Kidney capillary endothelial cell (primary cell): ENCODE measurements at places on chromosomes 5 and 9.

DNA sequence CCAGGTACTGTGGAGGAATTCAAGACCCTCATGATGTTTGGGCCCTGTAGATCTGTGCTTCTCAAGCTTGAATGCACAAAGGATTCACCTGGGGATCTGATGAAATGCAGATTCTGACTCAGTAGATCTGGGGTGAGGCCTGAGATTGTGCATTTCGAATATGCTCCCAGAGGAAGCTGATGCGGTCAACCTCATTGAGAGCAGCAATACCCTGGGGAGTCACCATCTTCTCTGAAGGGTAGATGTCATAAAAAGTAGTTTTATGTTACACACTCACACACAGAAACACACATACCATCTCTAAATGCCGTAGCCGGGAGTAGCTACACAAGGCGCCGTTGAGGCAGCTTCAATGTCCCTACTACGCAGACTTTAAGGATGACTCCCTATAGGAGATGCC is 55.8 kb upstream of the CPEB4 start:
- DNase-seq: no peak

GRCh38 chr5:172622091-172623046 is 18.7 kb upstream of the NEURL1B start:
- DNase-seq: no peak

GRCh38 chr5:51685419-51685818 is 302.2 kb downstream of the ISL1 start:
- no peak for DNase-seq

DNA sequence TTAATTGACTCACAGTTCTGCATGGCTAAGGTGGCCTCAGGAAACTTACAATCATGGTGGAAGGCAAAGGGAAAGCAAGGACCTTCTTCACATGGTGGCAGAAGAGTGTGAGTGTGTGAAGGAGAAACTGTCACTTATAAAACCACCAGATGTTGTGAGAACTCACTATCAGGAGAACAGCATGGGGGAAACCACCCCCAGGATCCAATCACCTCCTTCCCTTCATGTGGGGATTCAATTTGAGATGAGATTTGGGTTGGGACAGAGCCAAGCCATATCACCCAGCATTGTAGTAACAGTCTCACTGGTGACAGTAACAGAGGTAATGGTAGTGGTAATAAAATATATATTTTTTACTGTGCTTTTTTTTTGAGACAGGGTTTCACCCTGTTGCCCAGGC is 18.1 kb downstream of the ZBTB5 start:
- DNase-seq: no peak

GRCh38 chr5:83066548-83067110 is 10.6 kb downstream of the TMEM167A start:
- no peak for DNase-seq

DNA sequence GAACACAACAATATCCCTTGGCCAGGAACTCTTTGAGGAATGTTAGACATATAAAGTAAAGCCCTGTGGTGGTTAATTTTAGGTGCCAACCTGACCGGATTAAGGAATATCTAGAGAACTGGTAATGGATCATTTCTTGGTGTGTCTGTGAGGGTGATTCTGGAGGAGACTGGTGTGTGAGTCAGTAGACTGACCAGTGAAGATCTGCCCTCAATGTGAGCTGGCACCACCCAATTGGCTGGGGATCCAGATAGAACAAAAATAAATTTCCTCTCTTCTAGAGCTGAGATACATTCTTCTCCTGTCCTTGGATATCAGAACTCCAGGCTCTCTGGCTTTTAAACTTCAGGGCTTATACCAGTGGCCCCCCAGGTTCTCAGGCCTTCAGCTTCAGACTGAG is 56.2 kb upstream of the TNPO1 start:
- DNase-seq: peak; percentile 4

DNA sequence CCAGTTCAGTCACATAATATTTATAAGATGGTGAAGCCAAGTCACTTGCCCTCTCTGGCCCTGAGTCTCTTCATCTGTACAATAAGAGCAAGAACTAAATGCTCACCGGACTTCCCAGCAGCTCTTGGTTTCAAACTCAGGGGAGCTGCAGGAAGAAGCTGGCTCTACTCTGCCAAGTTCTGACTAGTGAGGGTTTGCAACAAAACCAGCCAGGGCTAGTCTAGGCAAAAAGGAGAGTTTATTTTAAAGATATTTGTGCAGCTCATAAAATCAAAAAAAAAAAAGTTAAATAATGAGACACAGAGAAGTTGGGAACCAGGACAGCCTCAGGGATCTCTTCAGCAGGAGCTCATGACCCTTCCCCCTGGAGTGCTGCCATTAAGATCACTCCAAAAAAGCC is 107.3 kb downstream of the DOCK2 start:
- DNase-seq: no peak

GRCh38 chr9:14383294-14383693 is 69.4 kb upstream of the NFIB start:
- no peak for DNase-seq

- no peak for DNase-seq
These were observed 140.1 kb downstream of the MTX3 start for GRCh38 chr5:79850941-79851340.

GRCh38 chr5:120368923-120369715 is 95.0 kb upstream of the PRR16 start:
- DNase-seq: no peak

- DNase-seq: no peak
These were observed 5.9 kb upstream of the FAT2 start for GRCh38 chr5:151596828-151597539.

GRCh38 chr5:119275146-119275545 is 80.7 kb upstream of the TNFAIP8 start:
- peak; percentile 19 for DNase-seq

GRCh38 chr5:33905381-33905780 is 13.6 kb upstream of the ADAMTS12 start:
- no peak for DNase-seq

DNA sequence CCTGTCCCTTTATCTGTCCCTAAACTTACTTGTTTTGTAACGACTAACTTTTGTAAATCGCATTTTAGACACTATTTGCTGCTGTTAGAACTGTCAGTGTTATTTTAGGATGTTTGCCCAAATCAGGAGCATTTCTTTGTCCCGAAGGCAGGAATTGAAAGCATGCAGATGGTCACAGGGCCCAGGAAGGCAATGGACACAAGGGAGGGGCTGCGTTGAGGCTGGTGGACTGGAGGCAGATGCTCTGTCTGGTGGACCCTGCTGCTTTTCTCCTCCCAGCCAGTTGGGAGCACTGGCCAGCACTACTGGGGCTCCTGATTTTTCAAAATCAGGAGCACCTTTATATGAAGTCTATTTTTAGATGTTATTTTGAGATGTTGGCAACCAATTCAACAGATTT is 31.7 kb downstream of the DOCK2 start:
- no peak for DNase-seq

DNA sequence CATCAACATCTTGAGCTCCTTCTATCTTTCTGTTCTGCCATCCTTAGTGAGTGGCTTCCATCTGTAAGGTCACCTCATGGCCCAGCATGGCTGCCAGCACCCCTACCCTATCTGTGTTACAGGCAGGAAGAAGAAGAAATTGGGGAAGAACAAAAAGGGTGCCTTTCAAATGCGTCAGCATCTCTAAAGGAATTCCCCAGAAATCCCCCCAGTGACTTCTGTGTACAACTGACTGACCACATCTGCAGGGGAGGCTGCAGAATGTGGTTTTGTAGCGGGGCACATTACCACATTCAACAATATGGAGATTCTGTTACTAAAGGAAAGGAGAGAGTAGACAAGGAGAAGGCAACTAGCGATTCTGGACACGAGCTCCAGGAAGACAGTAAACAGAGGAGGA is 40.1 kb downstream of the ALG2 start:
- no peak for DNase-seq

- no peak for DNase-seq
These were observed at the start of gene ABO for GRCh38 chr9:133275105-133276000. Gene ABO (minus strand): TSS chr9:133275201.

DNA sequence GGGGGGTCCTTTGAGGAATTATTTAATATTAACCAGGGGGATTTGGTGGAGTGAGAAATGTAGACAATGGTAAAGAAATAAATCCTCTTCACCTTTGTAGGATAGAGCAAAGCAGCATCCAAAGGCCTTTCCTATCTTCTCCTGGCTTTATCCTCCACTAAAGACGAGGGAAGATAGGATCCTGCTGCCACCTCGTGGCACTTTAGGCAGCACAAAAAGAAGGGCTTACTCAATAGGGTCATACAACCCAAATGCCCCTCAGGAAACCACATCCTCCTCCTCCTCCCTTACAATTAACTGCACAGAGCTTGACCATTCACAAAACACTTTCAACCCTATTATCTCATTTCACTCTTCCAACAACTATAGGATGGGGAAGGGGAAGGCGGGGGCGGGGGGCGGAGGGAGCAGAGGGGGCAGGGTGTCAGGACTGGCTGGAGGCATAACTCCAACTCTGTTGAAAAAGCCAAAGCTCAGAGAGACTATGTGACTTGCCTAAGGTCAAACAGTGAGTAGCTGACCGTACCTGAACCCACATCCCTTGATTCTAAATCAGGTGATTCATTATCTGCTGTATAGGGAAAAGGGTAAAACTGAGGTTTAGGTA is 45.4 kb upstream of the MYOT start:
- peak; percentile 30 for DNase-seq

DNA sequence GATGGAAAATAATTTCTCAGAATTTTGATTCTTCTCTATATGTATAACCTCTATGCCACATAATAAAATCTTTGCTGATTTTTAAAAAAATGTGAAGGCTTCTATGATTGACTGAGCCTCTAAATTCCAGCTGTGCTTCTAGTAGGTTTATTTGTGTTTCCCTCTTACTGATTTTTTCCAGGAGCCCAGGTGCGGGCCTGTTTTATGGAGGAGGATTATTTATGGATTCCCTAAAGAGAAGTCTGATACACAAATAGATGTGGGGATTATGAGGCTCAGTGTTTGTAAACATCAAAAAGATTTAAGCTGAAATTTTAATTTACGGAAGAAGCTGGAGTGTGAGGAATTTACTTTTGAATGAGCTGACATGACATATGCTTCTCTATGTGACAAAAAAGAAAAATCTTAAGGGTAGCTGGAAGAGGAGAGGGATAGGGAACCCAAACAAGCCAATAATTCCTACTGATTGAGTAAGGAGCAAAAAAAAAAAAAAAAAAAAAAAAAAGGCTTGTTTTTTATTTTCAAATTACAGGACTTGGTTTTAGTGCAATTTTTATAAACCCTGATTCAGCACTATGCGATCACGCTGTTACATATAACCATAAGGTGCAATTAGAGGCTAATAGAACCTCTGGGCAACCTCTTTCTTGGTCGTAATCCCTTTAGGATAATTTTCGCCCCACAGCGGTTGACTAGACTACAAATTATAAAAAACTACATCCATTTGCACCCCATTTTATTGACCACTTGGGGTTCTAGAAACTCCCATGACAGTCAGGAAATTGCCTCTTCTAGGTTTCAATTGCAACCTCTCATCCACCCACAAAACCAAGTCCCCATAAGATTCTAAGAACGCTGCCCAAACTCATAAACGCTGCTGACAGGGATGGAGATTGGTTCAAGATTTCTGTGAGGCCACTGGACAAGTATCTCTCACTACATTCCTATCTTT is 44.4 kb upstream of the RAI14 start:
- DNase-seq: no peak

DNA sequence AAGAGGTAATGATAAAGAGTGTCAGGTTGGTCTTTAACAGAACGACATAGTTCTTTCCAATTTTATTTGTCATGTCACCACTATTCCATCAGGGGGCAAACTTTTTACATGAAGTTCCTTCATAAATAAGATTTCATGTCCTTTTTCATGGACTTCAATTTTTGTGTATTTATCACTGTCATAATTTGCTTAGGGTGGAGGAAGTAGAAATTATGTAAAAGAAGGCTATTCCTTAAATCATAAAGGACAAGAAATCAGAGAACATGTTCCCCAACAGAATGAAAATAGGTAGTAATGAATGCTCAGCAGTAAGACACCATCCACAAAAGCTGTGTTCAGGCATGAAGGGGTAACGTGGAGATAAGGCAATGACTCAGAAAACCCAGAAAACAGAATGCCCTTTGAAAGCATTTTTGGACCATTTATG is 72.7 kb downstream of the ZFAND5 start:
- peak; percentile 38 for DNase-seq

DNA sequence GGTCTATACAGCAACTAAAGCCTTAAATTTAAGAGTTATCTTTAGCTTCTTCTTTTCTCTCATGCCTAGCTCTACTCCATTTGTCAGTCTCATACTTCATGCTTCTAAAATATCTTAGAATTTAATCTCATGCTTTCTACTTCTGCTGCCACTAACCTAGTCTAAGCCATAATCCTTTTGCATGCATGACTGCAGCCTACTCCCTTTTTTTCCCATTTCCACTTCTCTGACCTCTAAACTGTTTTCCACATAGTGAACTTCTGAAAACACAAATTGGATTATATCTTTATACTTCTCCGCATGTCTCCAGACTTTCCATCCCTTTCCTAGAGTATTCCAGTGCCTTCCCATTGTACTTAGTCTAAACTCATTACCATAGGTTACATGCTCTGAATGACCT is 193.0 kb downstream of the XRCC4 start:
- no peak for DNase-seq

- DNase-seq: no peak
These were observed 39.9 kb downstream of the MVB12B start for GRCh38 chr9:126366366-126367011.

GRCh38 chr5:102511666-102512065 is 12.9 kb upstream of the SLCO6A1 start:
- DNase-seq: no peak

- DNase-seq: no peak
These were observed 27.2 kb downstream of the CMYA5 start for GRCh38 chr5:79716839-79717238.

GRCh38 chr5:78237911-78238310 is 56.6 kb downstream of the AP3B1 start:
- DNase-seq: no peak

- no peak for DNase-seq
These were observed 52.9 kb downstream of the EHMT1 start for GRCh38 chr9:137671721-137672120.

GRCh38 chr9:8206720-8207119 is 407.1 kb upstream of the DMAC1 start:
- no peak for DNase-seq

GRCh38 chr9:124877021-124877782 is 15.3 kb downstream of the ARPC5L start:
- DNase-seq: no peak

DNA sequence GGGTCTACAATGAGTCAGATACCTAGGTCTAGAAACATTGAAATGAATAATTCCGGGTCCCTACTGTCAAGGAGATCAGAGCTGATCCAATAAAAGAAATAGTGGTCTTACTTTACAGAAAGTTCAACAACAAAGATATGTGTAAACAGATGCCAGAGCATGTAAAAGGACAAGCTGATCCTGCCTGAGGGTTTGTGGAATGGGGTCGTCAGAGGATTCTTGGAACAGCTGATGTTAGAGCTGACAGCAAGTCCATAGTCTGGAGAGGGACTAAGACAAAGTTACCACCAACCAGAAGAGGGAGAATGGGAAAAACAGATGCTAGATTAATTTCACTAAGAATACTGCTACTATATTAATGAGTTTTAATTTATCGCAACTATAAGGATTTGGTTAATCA is 71.5 kb downstream of the FREM1 start:
- DNase-seq: no peak
